ENCODE measurements at places on chromosomes 7 and 10.
A peak's percentile ranks its signal among the peaks of the same experiment; 100 is the strongest.

DNA sequence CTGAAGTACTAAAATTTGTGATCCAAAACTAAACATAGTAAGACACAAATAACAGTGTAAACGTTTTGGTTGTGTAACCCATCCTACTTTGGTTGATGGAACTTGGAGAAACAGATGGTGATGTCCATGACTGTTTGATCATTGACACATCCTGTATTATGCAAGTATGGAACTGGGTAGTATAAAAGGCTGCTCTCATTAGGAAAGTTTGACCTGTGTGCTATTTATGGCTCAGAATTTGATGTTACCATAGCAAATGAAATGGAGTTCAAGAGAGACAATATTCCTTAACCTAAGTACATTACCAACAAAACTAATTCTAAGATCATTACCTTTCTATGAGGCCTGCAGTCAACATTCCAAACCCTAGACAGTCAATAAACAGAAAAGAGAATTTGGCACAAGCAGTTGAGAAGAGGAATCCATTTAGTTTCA, 39.9 kb downstream of the DKK1 start:
- no peak for DNase-seq

- no peak for DNase-seq
Observed at GRCh38 chr10:78361031-78361430, 327.4 kb downstream of the RPS24 start.

DNA sequence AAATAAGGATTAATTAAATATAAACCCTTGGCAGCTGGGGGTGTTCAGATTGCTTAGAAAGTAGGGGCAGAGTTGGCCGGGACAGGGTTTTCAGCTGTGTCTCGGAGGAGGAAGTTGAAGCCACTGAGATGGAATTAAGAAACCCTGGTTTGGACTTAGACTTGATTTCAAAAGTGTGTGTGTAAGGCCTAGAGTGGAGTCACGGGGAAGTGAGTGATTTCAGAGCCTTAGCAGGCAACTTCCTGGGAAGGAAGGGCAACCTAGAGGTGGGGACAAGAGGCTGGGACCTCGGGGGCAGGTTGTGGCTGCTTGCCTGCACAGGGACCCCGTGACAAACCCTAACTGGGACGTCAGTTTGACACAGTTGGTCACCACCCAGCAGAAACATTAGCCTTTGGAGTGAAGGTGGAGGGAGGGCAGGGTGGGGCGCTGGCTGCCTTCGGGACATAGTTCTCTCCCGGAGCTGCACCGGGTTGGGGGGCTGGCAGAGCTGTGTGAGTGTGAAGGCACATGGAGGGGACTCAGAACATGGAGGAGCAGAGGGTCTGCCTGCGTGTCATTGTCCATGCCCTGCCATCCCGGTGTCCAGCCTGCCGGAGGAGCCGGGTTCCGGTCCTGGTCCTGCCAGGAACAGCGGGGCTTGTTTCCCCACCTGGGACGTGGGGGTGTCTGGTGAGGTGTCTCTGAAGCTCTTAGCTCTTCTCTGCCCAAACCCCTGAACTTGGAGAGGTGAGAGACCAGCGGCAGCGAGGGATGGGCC, 1.8 kb downstream of the BRI3 start:
- DNase-seq = no peak

DNA sequence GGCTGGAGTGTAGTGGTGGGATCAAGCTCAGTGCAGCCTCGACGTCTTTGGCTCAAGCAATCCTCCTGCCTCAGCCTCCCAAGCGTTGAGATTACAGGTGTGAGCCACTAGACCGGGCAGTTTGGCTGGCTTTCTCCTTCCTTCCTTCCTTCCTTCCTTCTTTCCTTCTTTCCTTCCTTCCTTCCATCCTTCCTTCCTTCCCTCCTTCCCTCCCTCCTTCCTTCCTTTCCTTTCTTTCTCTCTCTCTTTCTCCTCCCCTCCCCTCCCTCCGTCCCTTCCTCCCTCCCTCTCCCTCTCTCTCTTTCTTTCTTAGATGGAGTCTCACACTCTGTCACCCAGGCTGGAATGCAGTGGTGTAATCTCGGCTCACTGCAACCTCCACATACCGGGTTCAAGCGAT, 7.6 kb upstream of the VPS37D start:
- DNase-seq = no peak

DNA sequence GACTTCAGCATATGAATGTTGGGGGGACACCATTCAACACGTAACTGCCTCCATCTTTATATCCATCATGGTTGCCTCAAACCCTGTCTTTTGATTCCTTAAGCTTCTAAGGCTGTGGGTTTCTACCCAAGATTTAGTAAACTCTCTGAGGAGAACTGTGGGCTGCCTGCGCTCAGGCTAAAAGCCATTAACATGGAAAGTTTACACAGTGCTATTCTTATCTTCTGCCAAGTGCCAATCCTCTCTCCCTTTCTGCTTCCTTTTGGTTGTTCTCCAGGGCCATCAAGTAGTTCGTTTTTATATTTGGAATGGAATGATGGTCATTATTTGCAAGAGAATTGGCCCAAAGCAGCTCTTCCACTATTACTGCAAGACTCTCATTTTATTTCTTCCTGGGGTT, 97.3 kb upstream of the KLF14 start:
- no peak for DNase-seq

DNA sequence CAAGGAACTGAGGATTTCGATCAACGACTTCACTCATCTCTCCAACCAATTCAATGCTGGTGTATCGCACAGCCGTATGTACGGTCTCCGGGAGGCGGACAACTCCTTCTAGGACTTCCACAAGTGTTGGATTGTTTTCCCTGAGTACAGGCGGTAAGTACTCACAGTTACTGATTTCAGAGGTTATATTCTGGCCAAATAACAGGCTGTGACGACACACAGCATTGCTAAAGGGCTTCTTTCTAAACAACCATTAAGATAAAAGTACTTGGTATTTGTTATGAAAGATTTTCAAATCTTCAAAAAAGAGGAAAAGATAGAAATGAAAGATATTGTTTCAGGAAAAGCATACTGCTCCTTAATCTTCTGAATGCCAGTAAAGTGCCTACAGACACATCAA, 52.2 kb downstream of the IRF5 start:
- no peak for DNase-seq

- no peak for DNase-seq
Observed at GRCh38 chr7:148852272-148852671, 31.8 kb downstream of the EZH2 start.

DNA sequence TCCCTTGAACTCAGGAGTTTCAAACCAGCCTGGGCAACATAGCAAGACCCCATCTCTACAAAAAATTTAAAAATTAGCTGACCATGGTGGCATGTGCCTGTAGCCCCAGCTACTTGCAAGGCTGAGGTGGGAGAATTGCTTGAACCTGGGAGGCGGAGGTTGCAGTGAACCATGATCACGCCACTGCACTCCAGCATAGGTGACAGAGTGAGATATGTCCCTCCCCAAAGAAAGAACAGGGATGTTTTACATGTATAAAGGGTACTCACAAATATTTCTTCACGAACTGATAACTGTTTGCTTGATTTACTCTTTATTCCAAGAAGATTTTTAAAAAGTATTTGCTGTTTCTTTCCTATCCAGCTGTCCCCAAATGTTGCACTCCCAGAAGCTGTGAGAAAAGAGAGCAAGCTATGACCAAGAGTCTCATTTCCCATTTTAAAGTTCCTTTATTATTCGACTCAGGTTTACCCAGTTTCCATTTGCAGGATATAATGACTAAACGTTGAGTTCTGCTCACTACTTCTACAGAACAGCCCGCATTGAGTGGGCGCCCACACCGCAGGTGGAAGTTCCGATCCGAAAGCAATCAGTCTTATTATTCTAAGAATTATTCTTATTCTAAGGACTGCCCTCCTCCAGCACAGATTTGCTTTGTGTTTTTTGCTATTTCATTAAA, 90.7 kb downstream of the APBB1IP start:
- no peak for DNase-seq

- no peak for DNase-seq
Observed at GRCh38 chr10:21197838-21198237, 300.7 kb upstream of the NEBL start.

GRCh38 chr7:33075818-33076518, 13.4 kb upstream of the NT5C3A start:
- DNase-seq = no peak

GRCh38 chr7:30525429-30525828, 20.8 kb upstream of the GGCT start:
- no peak for DNase-seq

GRCh38 chr7:137287651-137288258, 55.8 kb downstream of the PTN start:
- DNase-seq = no peak

DNA sequence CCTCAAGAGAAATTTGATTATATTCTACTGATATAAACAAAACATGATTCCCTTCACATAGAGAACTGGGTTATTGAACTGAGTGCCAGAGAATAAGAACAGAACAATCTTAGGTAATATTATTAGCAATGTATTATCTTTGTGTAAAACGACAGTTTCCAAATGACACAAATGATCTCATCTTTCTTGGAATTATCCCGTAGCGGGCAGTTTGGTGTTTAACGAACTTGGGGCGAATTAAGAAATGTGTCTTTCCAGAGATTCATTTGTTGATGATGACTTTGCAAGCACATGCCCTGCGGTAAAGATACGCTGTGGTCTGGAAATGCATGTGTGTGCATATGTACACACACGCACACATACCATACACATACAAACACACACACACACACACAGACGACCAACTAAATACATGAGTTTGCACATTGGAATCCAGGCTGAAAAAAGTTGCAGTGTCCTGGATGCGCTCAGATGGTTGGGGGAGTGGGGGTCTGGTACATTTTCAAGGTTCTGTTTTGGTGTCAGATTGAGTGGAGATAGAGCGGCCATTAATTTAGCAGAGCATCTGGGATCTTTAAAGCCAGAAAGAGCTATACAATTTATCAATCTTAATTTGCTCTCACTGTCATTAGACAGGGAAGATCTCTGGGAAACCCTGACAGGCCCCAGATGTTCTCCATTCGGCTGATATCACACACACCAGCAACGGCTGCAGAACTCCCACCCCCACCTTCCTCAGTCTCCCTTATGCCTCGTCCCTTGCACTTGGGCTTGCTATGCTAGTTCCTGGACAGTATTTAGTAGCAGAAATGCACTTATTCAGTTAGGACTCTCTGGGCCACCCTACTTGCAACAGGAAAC, 112.4 kb upstream of the FAM171A1 start:
- DNase-seq = no peak

GRCh38 chr10:60521974-60522405, 132.3 kb upstream of the ANK3 start:
- no peak for DNase-seq

- DNase-seq = no peak
Observed at GRCh38 chr7:47937065-47937687, 11.1 kb downstream of the PKD1L1 start.

DNA sequence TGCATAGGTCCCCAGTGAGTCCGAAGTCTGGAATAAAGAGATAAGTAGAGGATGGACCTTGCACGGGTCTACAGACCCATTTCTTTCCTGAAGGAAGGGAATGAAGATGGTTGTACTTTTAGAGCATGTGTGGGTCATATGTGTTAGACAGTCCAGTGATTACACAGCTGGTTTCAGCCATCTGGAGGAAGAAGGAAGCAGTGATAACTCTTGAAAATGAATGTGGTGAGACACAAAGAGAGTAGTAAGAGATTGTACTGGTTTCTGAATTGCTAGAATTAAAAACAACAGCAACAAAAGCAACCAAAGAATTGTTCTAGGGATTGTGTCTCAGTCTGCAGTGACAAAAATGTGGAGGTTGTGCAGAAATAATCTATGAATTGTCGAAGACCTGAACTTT, 258.9 kb downstream of the SUGCT start:
- DNase-seq = no peak

DNA sequence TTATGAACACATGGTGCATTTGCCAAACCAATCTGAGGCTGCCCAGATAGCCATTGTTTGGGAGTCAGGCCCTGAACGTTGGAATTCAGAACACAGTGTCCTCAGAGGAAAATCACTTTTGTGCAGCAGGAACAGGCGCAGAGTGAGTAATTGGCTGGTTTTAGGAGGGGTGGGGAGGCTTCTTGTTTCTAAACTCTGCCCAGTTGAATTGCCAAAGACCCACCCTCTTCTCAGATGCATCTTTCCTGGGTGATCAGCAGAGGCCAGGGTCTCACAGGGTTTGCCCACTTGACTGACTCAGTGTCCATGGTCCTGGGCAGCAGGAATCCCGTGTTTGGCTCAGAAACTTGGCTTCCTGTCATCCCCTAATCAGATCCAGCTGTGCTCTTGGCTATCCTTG, 24.3 kb downstream of the PRLHR start:
- DNase-seq = no peak

GRCh38 chr10:67763499-67764011, 67.6 kb upstream of the CTNNA3 start:
- DNase-seq = peak; percentile 68

DNA sequence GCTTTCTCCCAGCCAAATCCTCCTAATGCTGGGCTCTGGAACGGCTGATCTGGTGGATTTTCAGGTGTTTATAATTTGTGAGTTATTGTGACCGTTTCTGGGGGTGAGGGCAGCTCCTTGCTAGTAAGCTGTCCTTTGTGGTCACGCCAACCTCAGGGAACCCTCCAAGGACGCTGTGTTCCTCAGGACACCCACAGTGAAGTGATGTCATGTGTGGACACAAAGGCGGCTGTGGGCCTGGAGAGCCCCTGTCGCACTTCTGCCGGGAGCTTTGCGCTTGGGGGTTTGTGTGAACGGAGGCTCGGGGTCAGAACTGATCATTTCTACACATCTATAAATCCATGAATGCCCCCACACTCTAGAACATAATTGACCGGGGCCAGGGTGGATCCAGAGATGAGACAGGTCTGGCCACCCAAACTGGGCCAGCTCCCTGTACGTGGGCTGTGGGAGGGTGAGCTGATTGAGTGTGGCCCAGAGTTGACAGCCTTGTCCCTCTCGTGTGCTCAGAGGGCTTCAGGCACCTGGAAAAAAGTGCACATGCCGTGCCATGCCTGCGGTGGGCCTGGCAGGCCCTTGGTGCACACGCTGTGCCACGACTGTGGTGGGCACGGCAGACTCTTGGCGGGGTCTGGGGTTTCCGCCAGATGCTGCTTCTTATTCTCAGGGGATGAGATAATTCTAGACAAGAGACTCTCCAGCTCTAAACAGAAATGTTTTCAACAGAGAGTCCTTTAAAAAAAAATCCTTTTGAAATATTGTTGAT, 130.2 kb downstream of the VIPR2 start:
- DNase-seq = no peak

- DNase-seq = no peak
Observed at GRCh38 chr10:110239892-110240291, 32.5 kb downstream of the MXI1 start.

All from stimulated activated CD4-positive, alpha-beta T cell treated with anti-CD3 and anti-CD28 coated beads, Interleukin-12 subunit alpha, Interleukin-12 subunit beta, amount 100 ng/mL, for 24 hours (primary cell).